Esophagus squamous epithelium (tissue), 5 donors: ENCODE measurements at places on chromosomes 7 and 10. TPM values are rescaled to one million over a fixed set of nuclear protein-coding genes. Genes with fewer than 3 reads are reported as not detected.

The ACSL5 gene
- 5.2 TPM for total RNA-seq

- DNase-seq, result no peak
These were observed 114.7 kb downstream of the ODAD2 start for GRCh38 chr10:27884185-27884641.

GRCh38 chr10:43166880-43167497 is 28.7 kb downstream of the CSGALNACT2 start:
- DNase-seq, result no peak

- no peak for DNase-seq
These were observed 13.1 kb downstream of the STX1A start for GRCh38 chr7:73706126-73707044.

- DNase-seq, result no peak
These were observed 103.6 kb downstream of the PRPF18 start for GRCh38 chr10:13690281-13690825.

DNA sequence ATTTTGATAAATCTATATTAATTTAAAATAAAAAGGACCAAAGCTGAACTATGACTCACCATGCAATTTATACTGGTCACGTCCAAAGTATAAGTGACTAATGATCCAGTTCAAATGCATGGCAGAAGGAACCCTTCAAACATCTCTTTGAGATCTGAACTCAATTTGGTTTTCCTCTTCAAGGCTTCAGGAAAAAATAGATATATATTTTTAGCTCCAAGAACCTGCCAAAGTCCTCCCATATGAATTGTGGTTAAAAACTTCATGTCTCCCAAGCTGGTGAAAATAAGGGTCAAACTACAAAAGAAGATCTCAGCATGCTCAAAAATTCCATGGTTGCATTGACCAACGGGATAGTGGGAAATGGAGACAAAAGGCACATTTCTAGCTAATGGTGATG is 34.6 kb upstream of the PDE1C start:
- DNase-seq, result no peak

The ANKRD61 gene
- total RNA-seq, result not detected
